ENCODE measurements at places on chromosomes 2 and 18. TPM values are rescaled to one million over a fixed set of nuclear protein-coding genes. Genes with fewer than 3 reads are reported as not detected.

DNA sequence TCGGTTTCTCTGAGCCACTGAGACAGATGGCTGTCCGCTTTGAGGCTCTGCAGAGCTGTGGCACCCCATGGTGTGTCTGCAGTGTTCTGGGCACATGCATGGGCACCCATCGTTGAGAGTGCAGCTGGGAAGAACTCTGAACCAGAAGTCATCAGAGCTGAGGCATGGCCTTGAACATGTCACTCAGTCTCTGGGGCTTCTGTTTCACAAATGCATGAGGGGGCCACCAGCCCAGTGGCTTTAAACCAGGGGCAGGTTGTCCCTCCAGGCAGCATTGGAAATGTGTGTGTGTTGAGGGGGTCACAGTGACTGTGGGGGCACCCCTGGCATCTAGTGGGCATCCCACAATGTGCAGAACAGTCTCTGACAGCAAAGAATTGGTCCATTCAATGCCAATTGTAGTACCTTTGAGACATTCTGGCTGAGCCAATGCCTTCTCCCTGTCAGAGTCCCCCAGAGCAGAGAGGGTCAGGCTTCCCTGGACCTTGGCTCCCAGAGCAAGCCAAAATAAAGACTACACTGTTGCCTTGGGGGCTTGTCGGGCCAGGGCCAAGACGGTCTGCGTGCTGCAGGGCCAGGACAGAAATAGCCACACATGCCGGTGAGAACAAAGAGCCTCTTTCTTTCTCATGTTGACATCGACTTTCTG lies 9.3 kb upstream of the PSMD1 start:
- no peaks in the 10 kb centered on the region for H3K27me3 ChIP-seq
- no peak for DNase-seq
- no peak overlapping the region for H3K27ac ChIP-seq
- no peak overlapping the region for H3K4me3 ChIP-seq

GRCh38 chr2:133173224-133173623 lies 395.0 kb downstream of the NCKAP5 start:
- no peaks in the 10 kb centered on the region for H3K4me1 ChIP-seq
- no peaks in the 10 kb centered on the region for H3K27me3 ChIP-seq
- H3K27ac ChIP-seq, result no peak overlapping the region

DPYSL5 gene
- not detected for total RNA-seq

SLC9A4 gene
- total RNA-seq, result not detected
